ENCODE measurements at places on chromosomes 1 and 21. TPM values are rescaled to one million over a fixed set of nuclear protein-coding genes. Genes with fewer than 3 reads are reported as not detected.

DNA sequence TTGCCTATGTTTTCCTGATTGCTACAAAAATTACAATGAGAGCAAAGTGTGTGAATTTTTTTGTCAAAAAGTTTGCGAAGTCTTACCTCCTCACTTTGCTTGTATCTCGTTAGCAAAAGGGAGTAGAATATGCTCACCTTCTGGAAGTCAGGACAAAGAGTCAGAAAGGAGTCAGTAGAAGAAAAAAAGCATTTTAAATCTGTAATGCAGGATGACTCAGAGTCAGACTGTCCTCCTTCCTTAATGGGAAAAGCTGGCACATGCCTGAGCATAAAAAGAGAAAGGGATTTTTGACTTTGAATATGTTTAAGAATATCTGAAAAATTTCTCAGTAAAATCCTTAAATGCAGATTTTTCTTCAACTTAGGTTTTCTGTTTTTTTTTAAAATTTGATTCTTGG is 14.2 kb upstream of the VN1R5 start:
- H3K4me3 ChIP-seq, result no peak overlapping the region
- no peak for DNase-seq
- peaks cover 10% of the 10 kb centered on the region for H3K27me3 ChIP-seq
- no peaks in the 10 kb centered on the region for H3K4me1 ChIP-seq
- no peak overlapping the region for H3K27ac ChIP-seq

GRCh38 chr1:179353546-179353945 is 12.2 kb upstream of the AXDND1 start:
- H3K27me3 ChIP-seq, result no peaks in the 10 kb centered on the region
- peaks cover 10% of the 10 kb centered on the region for H3K36me3 ChIP-seq
- no peak overlapping the region for H3K27ac ChIP-seq

DNA sequence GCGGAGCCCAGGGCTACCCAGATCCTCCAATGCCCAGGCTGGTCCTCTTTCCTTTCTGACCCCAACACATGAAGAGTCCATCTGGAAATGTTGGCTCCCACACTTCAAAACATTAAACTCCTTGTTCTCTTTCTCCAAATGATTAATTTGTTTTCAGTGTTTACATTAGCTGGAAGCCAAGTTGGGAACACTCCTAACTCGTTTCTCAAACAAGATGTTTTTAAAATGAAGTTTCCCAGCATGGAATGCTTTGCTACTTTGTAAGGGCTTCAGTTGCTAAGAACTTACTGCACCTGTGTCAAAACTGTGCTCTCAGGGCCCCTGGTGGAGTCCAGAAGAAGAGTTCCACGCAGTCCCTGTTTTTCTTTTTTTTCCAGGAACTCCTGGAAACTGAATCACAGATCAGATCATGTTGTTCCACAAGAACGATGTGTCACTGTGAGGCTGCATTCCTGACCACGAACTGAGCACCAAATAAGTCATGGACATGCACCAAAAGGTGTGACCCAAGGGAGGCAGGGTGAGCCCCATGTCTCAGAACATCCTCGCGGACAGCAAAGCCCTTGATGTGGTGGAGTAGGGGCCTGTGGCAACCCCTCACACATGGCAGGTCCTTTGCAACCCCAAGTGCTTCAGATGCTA is 257.3 kb downstream of the KCNJ6 start:
- no peaks in the 10 kb centered on the region for H3K36me3 ChIP-seq
- no peak overlapping the region for H3K4me3 ChIP-seq
- H3K27me3 ChIP-seq, result peaks cover 10% of the 10 kb centered on the region
- no peak overlapping the region for H3K27ac ChIP-seq

Gene GPR61
- total RNA-seq, result not detected

Gene LRRIQ3
- 0.89 TPM for total RNA-seq

Gene GJA9
- total RNA-seq, result not detected
